Stimulated activated CD4-positive, alpha-beta T cell treated with anti-CD3 and anti-CD28 coated beads, Interleukin-15, amount 100 ng/mL, for 1 hour (primary cell): ENCODE measurements at places on chromosomes 13 and 19.

DNA sequence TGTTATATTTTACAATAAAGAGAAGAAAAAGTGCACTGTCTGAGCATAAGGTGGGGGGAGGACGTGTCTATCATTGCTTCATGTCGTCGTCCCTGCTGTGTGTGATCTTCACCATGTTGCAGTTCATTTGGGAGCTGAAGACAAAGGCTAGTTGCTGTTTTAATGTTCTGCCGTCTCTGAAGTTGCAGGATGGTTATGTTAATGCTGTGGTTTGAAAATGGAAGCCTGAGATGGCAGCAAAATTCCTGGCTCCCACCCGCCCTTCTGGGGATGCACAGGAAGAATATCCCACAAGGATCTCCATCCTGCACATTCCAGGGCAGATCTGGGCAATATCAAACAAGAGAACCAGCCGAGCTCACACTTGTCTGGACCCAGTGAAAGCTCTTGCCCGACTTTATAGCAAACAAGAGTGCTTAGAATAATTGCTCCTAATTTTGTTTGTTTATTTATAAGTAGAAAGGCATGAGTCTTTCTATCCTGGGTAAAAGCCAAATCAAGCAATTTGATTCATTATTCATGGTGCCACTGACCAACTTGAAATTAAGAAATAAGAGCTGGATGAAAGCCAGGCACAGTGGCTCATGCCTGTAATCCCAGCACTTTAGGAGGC lies 110.3 kb upstream of the ABCC4 start:
- no peak for DNase-seq

DNA sequence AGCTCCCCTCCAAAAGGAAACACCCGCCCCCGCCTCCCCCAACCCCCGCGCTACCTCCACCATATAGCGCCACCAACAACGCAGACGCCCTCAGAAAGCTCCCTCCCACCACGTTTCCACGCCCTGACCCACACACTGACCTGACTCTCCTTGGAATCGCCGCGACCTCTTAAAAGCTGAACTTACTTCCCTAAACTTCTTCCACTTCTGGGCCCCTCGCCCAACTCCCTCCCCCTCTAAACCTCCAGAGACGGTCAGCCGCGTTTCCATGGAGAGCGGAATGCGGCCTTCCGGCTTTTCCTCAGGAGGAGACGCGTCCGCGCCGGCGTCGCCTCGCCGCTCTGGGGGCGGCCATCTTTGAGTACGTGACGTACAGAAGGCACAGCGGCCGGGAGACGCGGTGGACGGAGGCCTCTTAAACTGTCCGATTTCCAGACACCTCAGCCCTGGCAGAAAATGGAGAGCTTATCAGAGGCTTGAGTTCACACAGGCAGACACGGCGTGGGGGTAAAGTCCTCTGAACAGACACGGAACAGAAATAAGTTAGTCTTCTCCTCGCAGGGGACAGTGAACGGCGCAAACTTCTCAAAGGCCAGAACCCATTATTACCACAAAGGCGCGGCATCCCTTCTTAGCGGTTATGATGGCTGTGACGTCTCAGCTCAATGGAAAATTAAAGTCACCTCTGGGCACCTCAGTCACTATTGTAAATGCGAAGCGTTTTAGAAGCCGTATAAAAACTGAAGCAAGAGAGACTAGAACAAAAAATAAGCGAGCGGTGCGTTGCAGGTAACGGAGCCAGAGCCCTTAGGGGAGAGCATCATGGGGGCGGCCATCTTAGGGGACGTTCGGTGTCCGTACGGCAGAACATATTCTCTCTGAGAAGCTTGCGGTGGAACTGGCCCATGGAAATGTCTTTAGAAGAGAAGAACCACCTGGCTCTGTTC lies at the start of gene ZNF432:
Gene ZNF432 (minus strand): TSS at position 284 of the 947 bp plus-strand sequence. CDS start 1,970 bp downstream, outside the sequence.
- DNase-seq: peak; percentile 63

- no peak for DNase-seq
Observed at GRCh38 chr13:49225223-49226042, 5.3 kb downstream of the MLNR start.

DNA sequence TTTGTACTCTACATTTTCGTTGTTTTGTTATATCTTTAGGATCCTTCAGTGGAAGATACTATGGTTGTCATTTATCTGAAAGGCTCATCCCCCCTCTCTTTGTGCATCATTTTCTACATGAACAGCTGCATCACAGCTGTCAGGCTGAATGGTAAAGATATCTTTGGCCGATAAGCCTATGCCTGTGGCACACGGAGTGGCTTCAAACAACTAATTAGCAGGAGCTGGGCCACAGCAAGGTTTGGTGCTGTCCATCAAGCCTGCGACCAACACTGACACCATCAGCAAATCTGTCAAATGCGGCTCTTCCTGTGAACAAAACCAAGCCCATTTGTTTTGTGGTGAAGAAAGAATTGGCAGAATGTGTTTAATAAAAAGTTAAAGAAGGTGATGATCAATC lies 334.4 kb downstream of the PCDH9 start:
- no peak for DNase-seq

- no peak for DNase-seq
Observed at GRCh38 chr13:26230703-26231102, 8.6 kb upstream of the RNF6 start.

- DNase-seq: no peak
Observed at GRCh38 chr13:95188128-95188527, 113.1 kb downstream of the ABCC4 start.

DNA sequence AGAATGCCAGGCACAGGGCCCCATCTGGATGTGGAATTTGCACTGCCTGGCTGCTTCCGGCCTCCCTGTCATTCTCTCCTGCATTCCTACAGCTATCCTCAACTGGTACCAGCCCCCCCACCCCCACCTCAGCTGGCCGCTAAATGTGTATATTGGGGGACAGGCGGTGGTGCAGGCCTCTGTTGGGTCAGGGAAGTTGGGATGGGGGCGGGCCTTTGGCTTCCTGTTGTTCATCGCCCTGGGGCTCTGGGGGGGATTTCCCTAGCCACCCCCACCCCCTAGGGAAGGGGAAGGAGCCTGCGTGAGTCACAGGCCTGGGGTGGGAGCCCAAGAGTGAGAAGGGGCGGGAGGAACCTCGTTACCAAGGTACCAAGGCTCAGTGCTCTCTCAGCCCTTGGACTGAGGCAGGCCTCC lies 10.6 kb downstream of the POU2F2 start:
- DNase-seq: peak; percentile 76

- no peak for DNase-seq
Observed at GRCh38 chr19:1151037-1151724, 22.9 kb downstream of the SBNO2 start.

- no peak for DNase-seq
Observed at GRCh38 chr19:46904114-46905060, 43.6 kb downstream of the ARHGAP35 start.

- no peak for DNase-seq
Observed at GRCh38 chr19:16627193-16627927, 644 bp downstream of the MED26 start.

- DNase-seq: no peak
Observed at GRCh38 chr13:103282571-103283450, 216.6 kb upstream of the SLC10A2 start.

DNA sequence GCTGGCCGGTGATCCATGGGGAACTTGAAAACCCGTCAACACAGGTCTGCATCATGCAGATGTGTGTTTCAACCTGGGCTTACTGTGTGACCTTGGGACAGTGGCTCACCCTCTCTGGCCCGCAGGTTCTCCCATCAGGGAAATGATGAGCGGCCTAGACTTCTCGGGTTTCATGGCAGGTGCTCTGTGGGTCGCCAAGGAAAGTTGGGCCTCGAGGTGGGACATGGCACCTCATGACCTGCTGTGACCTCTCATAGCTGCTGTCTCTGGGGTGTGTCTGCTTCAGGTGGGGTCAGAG lies 50.8 kb upstream of the NFIC start:
- DNase-seq: no peak
